ENCODE measurements at places on chromosomes 2 and 18. TPM values are rescaled to one million over a fixed set of nuclear protein-coding genes. Genes with fewer than 3 reads are reported as not detected.

- no peaks in the 10 kb centered on the region for H3K4me1 ChIP-seq
- no peak for DNase-seq
- H3K27me3 ChIP-seq = no peaks in the 10 kb centered on the region
- H3K27ac ChIP-seq = no peak overlapping the region
Measured at GRCh38 chr2:16094811-16095210, 154.5 kb downstream of the MYCN start.

DNA sequence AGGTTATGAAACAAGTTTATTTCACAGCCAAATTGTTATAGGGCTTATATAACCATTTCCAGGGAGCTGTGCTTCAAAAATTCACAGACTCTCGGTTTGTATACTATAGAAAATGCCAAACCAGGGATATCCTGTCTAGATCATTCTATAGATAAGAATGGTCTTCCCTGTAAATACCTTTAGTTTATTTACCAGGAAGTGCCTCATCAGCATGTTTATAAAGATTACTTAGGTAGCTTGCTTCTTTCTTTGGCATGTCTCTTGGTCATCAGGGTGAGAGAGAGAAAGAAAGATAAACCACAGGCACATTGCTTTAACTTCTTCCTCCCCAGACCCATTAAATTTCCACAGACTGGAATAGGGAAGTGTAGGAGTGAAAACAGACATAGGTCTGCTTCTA lies 439.4 kb downstream of the SPAG16 start:
- H3K4me3 ChIP-seq = no peak overlapping the region
- H3K4me1 ChIP-seq = no peaks in the 10 kb centered on the region
- no peaks in the 10 kb centered on the region for H3K36me3 ChIP-seq
- no peak overlapping the region for H3K27ac ChIP-seq

DCDC2C gene
- 0.81 TPM for total RNA-seq

STAT4 gene
- total RNA-seq = 0.33 TPM

DNA sequence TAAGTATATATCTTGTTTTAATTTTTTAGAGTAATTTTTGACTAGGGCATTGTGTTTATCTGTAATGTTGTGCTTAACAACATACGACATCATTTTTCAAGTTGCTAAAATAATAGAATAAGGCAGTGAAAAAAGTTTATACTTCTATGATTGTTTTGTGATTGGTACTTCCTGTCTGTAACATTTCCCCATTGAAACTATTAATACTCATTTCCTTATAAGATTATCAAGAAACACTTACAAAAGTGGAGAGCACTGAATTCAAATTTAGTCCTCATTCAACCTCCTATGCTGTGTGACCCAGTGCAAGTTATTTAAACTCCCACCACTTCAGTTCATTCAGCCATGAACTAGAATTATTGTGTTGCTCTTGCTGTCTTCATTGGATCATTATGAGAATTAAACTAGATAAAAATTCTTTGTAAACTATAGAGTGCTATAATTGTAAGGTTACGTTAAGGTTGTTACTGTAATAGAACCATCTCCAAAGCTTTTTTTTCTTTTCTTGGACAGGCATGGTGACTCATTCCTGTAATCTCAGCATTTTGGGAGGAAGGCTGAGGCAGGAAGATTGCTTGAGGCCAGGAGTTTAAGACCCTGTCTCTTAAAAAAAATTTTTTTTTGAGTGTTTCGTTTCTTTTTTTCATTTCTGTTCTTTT lies 2.8 kb downstream of the ETAA1 start:
- peaks cover 23% of the 10 kb centered on the region for H3K4me1 ChIP-seq
- DNase-seq = peak; percentile 54
- H3K27me3 ChIP-seq = no peaks in the 10 kb centered on the region
- no peak overlapping the region for H3K27ac ChIP-seq
- peaks cover 39% of the 10 kb centered on the region for H3K36me3 ChIP-seq
- no peak overlapping the region for H3K4me3 ChIP-seq

LMAN1 gene
- 105 TPM for total RNA-seq

SIX3 gene
- total RNA-seq = 0.59 TPM

- no peaks in the 10 kb centered on the region for H3K4me1 ChIP-seq
- H3K4me3 ChIP-seq = no peak overlapping the region
- H3K36me3 ChIP-seq = no peaks in the 10 kb centered on the region
- H3K27me3 ChIP-seq = no peaks in the 10 kb centered on the region
- DNase-seq = no peak
- no peak overlapping the region for H3K27ac ChIP-seq
Measured at GRCh38 chr18:25408293-25408692, 56.3 kb upstream of the ZNF521 start.

DNA sequence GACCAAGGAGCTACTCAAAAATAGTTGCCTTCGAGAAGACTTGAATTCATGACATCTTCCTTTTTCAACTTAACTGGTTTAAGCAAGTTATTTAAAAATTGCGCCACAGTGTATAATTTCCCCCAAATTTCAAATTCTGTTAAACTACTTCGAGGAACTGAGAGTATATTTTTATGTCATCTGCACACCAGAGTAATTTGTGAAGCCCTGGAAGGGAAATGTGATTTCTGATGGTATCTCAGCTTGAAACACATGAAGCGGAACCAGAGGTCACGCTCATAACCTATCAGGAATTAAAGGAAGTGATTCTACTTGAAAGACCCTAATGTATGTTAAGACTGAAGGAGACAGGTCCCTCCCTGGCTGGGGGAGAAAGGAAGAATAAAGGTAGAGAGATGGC lies 33.9 kb upstream of the DARS1 start:
- peaks cover 7% of the 10 kb centered on the region for H3K27me3 ChIP-seq
- no peak for DNase-seq
- H3K4me1 ChIP-seq = no peaks in the 10 kb centered on the region
- no peak overlapping the region for H3K27ac ChIP-seq
- no peak overlapping the region for H3K4me3 ChIP-seq
- no peaks in the 10 kb centered on the region for H3K36me3 ChIP-seq

- no peaks in the 10 kb centered on the region for H3K4me1 ChIP-seq
- peaks cover 61% of the 10 kb centered on the region for H3K27me3 ChIP-seq
- no peak overlapping the region for H3K4me3 ChIP-seq
- no peak for DNase-seq
- H3K36me3 ChIP-seq = no peaks in the 10 kb centered on the region
Measured at GRCh38 chr18:35920623-35921022, 51.9 kb upstream of the RMP24 start.

DSG1 gene
- total RNA-seq = not detected

BOLL gene
- not detected for total RNA-seq

DNA sequence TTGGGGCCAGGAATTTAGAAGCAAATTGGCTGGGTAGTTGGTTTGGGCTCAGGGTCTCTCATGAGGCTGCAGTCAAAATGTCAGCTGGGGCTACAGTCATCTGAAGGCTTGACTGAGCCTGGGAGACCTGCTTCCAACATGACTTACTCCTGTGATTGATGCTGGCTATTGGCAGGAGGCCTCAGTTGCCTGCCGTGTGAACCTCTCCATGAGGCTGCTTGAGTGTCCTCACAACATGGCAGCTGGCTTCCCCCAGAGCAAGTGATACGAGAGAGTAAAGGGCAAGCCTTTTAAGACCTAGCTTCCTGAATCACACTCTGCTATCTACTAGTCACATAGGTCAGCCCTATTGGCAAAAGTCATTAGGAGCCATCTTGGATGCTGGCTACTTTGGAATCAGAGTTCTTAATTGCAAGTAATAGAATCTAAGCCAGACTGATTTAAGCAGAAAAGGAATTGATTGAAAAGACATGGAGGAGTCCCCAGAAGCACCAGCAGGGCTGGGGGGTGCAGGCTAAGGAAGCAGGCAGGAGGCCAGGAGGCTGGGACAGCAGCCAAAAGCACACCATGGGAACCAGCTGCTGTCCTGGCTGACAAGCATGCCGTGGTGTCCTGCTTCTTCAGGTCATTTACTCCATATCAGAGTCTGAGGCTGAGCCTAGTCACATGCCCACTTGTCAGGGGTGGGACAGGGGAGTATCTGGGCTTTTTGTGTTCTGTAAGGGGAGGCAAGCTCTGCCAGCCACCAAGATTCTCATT lies 7.8 kb upstream of the GIGYF2 start:
- no peaks in the 10 kb centered on the region for H3K27me3 ChIP-seq
- no peak overlapping the region for H3K4me3 ChIP-seq
- H3K4me1 ChIP-seq = no peaks in the 10 kb centered on the region
- peak; percentile 48 for DNase-seq

DYNAP gene
- total RNA-seq = not detected

GREB1 gene
- total RNA-seq = 1.3 TPM

HOXD1 gene
- total RNA-seq = not detected

GRCh38 chr2:112915300-112916144 lies 4.6 kb downstream of the IL37 start:
- no peak overlapping the region for H3K27ac ChIP-seq
- H3K4me1 ChIP-seq = no peaks in the 10 kb centered on the region
- no peak overlapping the region for H3K4me3 ChIP-seq
- no peaks in the 10 kb centered on the region for H3K27me3 ChIP-seq
- no peaks in the 10 kb centered on the region for H3K36me3 ChIP-seq

COLEC12 gene
- total RNA-seq = 0.86 TPM

GRCh38 chr18:76212960-76213359 lies 282.1 kb downstream of the ZNF516 start:
- H3K36me3 ChIP-seq = no peaks in the 10 kb centered on the region
- no peaks in the 10 kb centered on the region for H3K4me1 ChIP-seq
- H3K27ac ChIP-seq = no peak overlapping the region
- H3K4me3 ChIP-seq = no peak overlapping the region

SERPINB13 gene
- total RNA-seq = 0.49 TPM

DNA sequence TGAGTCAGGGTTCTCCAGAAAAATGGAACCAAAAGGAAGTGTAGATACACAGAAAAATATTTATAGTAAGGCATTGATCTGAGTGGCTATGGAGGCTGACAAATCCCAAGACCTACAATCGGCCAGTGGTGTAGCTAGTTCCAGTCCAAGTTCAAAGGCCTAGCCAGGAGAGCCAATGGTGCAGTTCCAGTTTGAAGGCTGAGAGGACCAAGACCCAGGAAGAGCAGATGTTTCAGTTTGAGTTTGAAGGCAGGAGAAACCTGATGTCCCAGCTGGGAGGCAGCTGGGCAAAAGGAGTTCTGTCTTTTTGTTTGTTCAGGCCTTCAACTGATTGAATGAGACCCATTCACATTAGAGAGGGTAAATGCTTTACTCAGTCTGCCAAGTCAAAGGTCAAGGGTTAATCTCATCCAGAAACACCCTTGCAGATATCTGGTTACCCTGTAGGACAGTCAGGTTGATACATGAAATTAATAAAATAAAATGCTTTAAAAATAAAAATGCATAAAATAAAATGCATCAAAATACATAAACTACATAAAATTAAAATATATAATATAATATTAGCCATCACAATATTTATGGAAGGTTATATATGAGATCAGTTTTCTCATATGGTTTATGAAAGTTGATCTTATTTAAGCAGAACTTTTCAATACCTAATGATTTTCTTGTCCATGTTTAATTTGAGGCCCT lies 38.7 kb downstream of the KCNE4 start:
- DNase-seq = no peak
- peaks cover 74% of the 10 kb centered on the region for H3K4me1 ChIP-seq

TUBA3E gene
- not detected for total RNA-seq

DNA sequence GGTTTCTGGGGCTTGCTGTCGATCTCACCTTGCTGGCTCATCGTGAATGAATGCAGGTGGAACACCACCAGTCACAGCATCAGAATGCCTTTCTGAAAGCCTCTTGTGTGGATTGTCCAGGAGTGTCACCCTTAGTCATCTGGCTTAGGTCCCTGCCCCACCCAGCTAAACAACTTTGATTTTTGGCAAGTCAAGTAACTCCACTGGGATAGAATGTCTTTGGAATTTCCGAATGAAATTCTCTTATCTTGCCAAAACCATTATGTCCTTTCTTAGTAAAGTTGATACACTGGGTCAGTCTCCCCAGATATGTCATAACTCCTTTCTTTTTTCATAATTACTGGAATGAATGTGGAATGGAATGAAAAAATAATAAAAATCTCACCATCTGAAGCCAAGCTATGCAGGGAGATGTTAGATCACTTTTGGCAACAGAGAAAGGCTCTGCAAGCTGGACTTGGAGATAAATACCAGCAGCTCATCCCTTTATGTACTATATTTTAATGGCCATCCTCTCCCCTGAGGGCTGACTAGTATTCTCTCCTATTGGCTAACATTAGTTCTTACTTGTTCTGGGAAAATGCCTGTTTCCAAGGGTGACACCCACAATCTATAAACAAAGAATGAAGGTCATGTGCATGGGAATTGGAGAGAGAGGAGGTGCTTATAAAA lies 35.4 kb downstream of the INSIG2 start:
- no peak overlapping the region for H3K4me3 ChIP-seq
- H3K27me3 ChIP-seq = peaks cover 3% of the 10 kb centered on the region
- H3K27ac ChIP-seq = no peak overlapping the region
- DNase-seq = no peak
- H3K36me3 ChIP-seq = no peaks in the 10 kb centered on the region
- H3K4me1 ChIP-seq = no peaks in the 10 kb centered on the region

GRCh38 chr2:128445523-128445900 lies 126.8 kb upstream of the HS6ST1 start:
- peaks cover 11% of the 10 kb centered on the region for H3K4me1 ChIP-seq
- no peak overlapping the region for H3K27ac ChIP-seq
- H3K27me3 ChIP-seq = no peaks in the 10 kb centered on the region
- no peak overlapping the region for H3K4me3 ChIP-seq

GRCh38 chr2:239264838-239265651 lies 135.8 kb downstream of the HDAC4 start:
- H3K36me3 ChIP-seq = no peaks in the 10 kb centered on the region
- peak overlapping the region; percentile 93 for H3K27ac ChIP-seq
- no peaks in the 10 kb centered on the region for H3K27me3 ChIP-seq
- no peak overlapping the region for H3K4me3 ChIP-seq

DNA sequence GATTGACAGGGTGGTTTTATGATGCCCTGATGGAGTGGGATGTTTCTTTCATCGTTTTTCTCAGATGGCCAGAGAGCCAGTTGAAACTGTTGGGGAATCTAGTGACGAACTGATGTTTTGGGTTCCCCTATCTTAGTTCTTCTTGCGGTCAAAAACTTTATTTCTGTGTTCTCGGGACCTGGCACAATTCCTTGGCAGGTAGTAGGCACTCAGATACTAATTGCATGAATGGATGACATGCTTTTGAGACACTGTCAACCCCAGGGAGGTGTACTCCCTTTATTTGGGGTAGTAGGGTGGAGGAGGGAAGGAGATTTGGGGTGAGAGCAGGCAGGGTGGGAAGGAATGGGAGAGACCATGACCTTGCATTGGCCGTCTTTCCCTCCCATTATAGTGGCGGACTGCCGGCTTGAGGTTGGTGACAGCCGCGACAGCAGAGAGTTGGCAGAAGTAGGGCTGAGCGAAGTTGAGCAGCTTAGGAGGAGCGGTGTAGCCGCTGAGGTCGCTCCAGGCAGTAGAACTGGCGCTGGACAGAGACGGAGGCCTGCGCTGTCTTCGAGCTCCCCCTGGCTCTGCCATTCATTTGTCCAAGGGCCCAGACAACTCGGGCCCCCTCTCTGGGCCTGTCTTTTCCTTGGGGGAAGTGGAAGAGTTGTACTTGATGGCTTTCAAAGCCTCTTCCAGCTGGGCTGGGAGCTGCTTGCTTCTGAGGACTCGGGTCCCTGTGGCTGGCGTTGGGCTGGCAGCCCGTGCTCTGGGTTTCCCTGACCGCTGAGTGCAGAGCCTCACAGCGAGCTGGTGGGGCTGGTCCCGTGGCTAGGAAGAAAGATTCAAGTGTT lies 2.6 kb downstream of the TET3 start:
- DNase-seq = no peak
- peak overlapping the region; percentile 56 for H3K4me3 ChIP-seq
- H3K36me3 ChIP-seq = peaks cover 14% of the 10 kb centered on the region
- H3K4me1 ChIP-seq = peaks cover 41% of the 10 kb centered on the region
- H3K27ac ChIP-seq = no peak overlapping the region

GRCh38 chr2:59174536-59175243 lies 933.6 kb upstream of the FANCL start:
- DNase-seq = no peak
- no peaks in the 10 kb centered on the region for H3K4me1 ChIP-seq
- peaks cover 3% of the 10 kb centered on the region for H3K27me3 ChIP-seq
- H3K36me3 ChIP-seq = no peaks in the 10 kb centered on the region
- H3K27ac ChIP-seq = no peak overlapping the region
